ENCODE measurements at places on chromosomes 13 and 19. TPM values are rescaled to one million over a fixed set of nuclear protein-coding genes. Genes with fewer than 3 reads are reported as not detected.

RFPL4A gene
- not detected for total RNA-seq

IZUMO4 gene
- 16.0 TPM for total RNA-seq

C5AR1 gene
- 4.0 TPM for total RNA-seq

- no peaks in the 10 kb centered on the region for H3K27me3 ChIP-seq
- no peak overlapping the region for H3K4me3 ChIP-seq
- H3K4me1 ChIP-seq, result peaks cover 6% of the 10 kb centered on the region
- no peak for DNase-seq
- peaks cover 29% of the 10 kb centered on the region for H3K36me3 ChIP-seq
Measured at GRCh38 chr19:17576758-17577456, 21.5 kb downstream of the COLGALT1 start.

DNA sequence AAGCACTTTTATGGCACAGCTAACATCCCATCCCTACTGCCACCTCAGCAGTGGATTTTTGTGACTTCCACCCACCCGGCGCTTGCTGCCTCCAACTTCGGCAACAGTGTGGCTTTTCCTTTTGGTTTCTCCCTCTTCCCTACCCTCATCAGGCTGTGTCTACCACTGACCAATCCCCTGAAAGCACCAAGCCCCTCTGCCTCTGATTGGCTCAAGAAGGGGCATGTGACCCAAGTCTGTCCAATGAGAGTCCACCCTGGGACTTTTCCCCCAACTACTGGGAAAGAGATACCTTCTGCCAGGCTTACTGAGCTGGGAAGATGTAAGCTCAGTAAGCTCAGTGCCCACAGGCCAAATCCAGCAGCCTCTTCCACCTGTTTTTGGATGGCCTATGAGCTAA, 5.8 kb downstream of the SMIM7 start:
- DNase-seq, result no peak
- H3K27ac ChIP-seq, result no peak overlapping the region
- H3K27me3 ChIP-seq, result no peaks in the 10 kb centered on the region
- peaks cover 25% of the 10 kb centered on the region for H3K4me1 ChIP-seq
- peaks cover 43% of the 10 kb centered on the region for H3K36me3 ChIP-seq

DNA sequence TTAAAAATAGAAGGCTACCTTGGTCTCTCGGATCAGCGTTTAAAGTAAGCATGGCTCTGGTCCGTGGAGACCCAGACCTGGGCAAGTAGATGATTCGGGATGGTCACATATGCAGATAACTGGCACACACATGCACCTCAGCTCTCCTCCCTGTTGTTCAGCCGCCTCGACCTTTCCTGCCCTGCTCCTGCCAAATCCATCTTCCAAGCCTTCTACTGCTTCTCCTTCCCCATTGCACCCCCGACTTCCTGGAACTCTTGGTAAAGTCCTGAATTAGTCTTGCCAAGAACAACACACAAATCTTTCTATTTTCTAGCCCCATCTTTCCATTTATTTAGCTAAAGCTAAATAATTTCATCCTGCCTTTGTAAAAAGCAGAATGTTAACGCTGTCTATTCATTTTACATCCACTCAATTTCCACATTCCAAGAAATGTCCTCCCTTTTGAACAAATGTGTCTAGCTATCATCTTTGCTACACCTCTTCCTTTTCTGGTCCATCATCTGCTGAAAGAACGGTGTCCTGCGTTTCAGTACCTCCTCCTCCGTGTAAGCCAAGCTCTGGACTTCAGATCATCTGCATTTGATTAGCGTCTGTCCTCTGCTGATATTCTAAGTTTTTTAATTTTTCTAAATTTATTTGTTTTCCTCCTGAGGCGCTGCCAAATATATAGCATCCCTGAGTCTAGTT, 92.5 kb downstream of the ZIC5 start:
- H3K27me3 ChIP-seq, result peaks cover 2% of the 10 kb centered on the region
- H3K4me1 ChIP-seq, result peaks cover 5% of the 10 kb centered on the region
- H3K36me3 ChIP-seq, result no peaks in the 10 kb centered on the region
- H3K4me3 ChIP-seq, result no peak overlapping the region

GRCh38 chr13:109700176-109700575, 86.2 kb downstream of the IRS2 start:
- H3K36me3 ChIP-seq, result no peaks in the 10 kb centered on the region
- H3K27ac ChIP-seq, result no peak overlapping the region
- DNase-seq, result no peak
- H3K4me1 ChIP-seq, result peaks cover 8% of the 10 kb centered on the region
- peaks cover 36% of the 10 kb centered on the region for H3K27me3 ChIP-seq

DNA sequence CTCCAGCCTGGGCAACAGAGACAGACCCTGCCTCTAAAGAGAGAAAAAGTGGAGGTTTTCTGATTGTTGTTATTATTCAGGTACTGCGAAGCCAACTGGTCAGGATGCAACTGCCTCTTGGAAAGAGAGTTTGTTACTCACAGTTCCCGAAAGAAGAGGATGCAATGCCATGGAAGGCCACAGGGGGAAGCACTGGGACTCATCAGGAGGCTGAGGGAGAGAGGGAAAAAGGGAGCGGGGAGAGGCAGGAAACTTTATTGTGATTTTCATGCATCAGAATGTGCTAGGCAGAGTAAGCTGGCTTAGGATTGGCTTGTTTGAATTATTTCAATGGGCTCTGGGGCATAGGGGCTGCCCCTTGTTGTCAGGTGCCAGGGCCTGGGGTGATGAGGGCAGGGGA, 27.6 kb downstream of the MYO9B start:
- peaks cover 47% of the 10 kb centered on the region for H3K36me3 ChIP-seq
- peaks cover 33% of the 10 kb centered on the region for H3K4me1 ChIP-seq
- no peak overlapping the region for H3K27ac ChIP-seq
- H3K4me3 ChIP-seq, result no peak overlapping the region
- H3K27me3 ChIP-seq, result no peaks in the 10 kb centered on the region

NLRP11 gene
- total RNA-seq, result not detected

- no peaks in the 10 kb centered on the region for H3K36me3 ChIP-seq
- H3K27ac ChIP-seq, result no peak overlapping the region
Measured at GRCh38 chr13:21897161-21897560, 226.3 kb downstream of the FGF9 start.

GRCh38 chr19:47247308-47247990, 8.9 kb upstream of the CCDC9 start:
- H3K36me3 ChIP-seq, result no peaks in the 10 kb centered on the region
- H3K4me3 ChIP-seq, result no peak overlapping the region
- H3K27ac ChIP-seq, result peak overlapping the region; percentile 70
- no peaks in the 10 kb centered on the region for H3K27me3 ChIP-seq

VAV1 gene
- 108 TPM for total RNA-seq

GRCh38 chr19:30367006-30367405, 5.2 kb upstream of the ZNF536 start:
- H3K4me1 ChIP-seq, result no peaks in the 10 kb centered on the region
- DNase-seq, result no peak
- H3K27me3 ChIP-seq, result no peaks in the 10 kb centered on the region
- H3K4me3 ChIP-seq, result no peak overlapping the region
- no peak overlapping the region for H3K27ac ChIP-seq
- no peaks in the 10 kb centered on the region for H3K36me3 ChIP-seq

- H3K4me1 ChIP-seq, result peaks cover 55% of the 10 kb centered on the region
- peaks cover 35% of the 10 kb centered on the region for H3K36me3 ChIP-seq
- DNase-seq, result no peak
- H3K27me3 ChIP-seq, result no peaks in the 10 kb centered on the region
Measured at GRCh38 chr19:34182125-34182524, 9.8 kb downstream of the LSM14A start.

EID2B gene
- 7.0 TPM for total RNA-seq

GRCh38 chr13:100300708-100301107, 211.8 kb downstream of the PCCA start:
- peaks cover 1% of the 10 kb centered on the region for H3K4me1 ChIP-seq
- H3K27ac ChIP-seq, result no peak overlapping the region
- no peaks in the 10 kb centered on the region for H3K27me3 ChIP-seq
- peaks cover 2% of the 10 kb centered on the region for H3K36me3 ChIP-seq
- DNase-seq, result no peak

DNA sequence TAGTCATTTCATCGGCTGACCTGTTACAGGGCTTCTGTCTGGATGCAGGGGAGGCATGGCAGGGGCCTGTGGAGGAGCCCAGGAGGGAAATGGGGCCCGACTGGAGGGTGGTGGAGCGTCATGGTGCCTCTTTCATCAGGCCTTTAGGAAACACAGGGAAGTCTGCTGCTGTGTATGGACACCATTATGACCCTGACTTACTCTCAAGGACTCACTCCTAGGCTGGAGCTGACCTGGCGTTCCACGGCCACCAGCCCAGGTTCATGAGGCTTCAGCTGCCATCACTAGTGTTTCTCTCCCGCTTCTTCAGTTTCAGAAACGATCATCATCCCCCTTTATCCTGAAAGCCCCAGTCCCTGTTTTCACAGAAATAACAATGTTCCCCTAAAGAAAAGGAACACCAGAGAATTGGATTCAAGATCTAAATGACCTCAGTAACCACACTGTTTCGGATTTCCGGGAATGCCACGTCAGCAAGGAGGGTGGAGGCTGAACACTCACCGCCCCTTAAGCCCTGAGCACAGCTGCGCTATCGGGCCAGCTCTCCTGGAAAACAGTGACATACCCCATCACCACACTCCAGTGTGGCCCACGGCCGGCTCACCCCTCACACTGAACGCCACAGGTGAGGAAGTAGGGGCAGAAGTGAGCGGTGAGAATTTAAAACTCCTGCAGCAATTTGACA, 67.6 kb downstream of the SOX1 start:
- no peak overlapping the region for H3K4me3 ChIP-seq
- H3K36me3 ChIP-seq, result no peaks in the 10 kb centered on the region
- H3K27me3 ChIP-seq, result no peaks in the 10 kb centered on the region
- no peak overlapping the region for H3K27ac ChIP-seq
- no peaks in the 10 kb centered on the region for H3K4me1 ChIP-seq

- no peaks in the 10 kb centered on the region for H3K36me3 ChIP-seq
- no peak overlapping the region for H3K4me3 ChIP-seq
- no peak for DNase-seq
Measured at GRCh38 chr13:94129490-94129894, 350.0 kb downstream of the DCT start.

GRCh38 chr13:113770937-113771336, 11.9 kb downstream of the TMEM255B start:
- no peaks in the 10 kb centered on the region for H3K36me3 ChIP-seq
- no peak overlapping the region for H3K4me3 ChIP-seq
- no peaks in the 10 kb centered on the region for H3K27me3 ChIP-seq
- no peak for DNase-seq
- H3K27ac ChIP-seq, result no peak overlapping the region

- no peak overlapping the region for H3K4me3 ChIP-seq
- no peaks in the 10 kb centered on the region for H3K36me3 ChIP-seq
- no peak for DNase-seq
- H3K27me3 ChIP-seq, result no peaks in the 10 kb centered on the region
- peaks cover 2% of the 10 kb centered on the region for H3K4me1 ChIP-seq
Measured at GRCh38 chr19:953445-954271, 27.8 kb downstream of the ARID3A start.

SIAH3 gene
- total RNA-seq, result 0.36 TPM

DNA sequence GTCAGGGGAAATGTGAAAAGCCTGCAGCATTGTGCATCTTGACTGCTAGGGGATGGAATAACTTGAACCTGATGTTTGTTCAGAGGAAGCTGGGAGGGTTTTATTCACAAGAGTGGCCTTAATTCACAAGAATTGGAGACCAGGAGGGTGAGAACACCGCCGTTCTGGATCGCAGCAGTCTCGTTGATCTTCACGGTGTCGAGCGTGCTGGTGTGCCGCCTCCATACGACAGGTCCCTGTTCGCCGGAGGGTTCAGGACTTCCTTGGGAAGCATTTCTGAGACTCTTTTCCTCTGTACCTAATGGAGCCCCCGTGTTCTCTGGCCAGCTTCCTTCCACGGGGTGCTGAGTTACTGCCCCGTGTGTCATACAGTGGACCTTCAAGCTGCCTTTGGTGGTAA, 66.9 kb downstream of the ARHGEF7 start:
- peaks cover 81% of the 10 kb centered on the region for H3K4me1 ChIP-seq
- H3K36me3 ChIP-seq, result peaks cover 49% of the 10 kb centered on the region
- DNase-seq, result no peak
- no peak overlapping the region for H3K27ac ChIP-seq

DNA sequence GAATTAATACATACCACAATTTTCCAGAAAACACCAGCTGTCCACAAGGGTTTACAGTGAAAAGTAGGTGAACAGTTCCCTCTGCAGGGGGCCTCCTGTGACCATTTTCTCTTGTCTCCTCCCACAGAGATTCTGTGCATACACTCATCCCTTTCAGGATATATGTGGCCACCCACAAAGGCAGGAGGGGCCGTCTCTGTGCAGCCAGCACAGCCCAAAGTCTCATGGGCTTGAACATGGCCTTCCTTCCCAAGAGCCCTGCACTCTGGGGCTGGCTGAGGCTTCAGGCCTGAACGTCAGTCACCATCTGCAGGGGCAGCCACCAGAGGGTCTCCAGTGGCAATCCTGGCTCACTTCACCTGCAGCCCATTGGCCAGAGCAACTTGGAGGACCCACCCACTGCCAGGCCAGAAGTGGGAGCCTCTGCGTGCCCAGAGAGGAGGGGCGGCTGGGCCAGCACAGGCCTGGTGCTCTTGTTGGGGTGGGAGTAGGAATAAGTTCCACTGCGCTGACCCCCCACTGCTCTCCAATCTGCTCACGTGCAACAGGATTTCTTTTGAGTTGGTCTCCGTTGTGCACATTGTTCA, 25.1 kb downstream of the TMEM161A start:
- H3K27me3 ChIP-seq, result no peaks in the 10 kb centered on the region
- no peaks in the 10 kb centered on the region for H3K36me3 ChIP-seq
- no peak overlapping the region for H3K27ac ChIP-seq
- no peak for DNase-seq
- no peak overlapping the region for H3K4me3 ChIP-seq
- H3K4me1 ChIP-seq, result peaks cover 5% of the 10 kb centered on the region

DNA sequence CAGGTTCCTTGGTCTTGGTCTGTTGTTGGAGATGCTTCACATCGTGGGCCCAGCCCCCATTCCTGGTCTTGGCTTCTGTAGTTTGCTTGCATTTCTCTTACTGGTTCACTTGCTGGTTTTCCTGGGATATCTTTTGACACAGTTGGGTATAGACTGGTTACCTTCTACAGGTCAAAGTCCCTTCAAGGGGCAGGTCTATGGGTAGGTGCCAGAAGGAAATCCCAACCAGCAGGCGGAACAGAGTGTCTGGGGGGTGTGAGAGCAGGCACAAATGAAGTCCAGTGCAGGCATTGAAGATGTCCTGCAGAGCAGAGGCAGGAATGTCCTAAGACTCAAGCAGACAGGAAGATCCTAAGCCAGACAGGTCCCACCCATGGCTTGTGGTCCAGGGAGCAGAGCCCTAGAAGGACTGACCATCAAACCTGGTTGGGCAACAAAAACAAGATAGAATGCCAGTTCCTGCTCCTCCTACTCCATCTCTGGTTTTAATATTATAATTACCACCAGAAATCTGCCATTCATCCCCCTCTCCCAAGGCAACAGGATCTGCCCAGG, 17.7 kb upstream of the WASF3 start:
- H3K27me3 ChIP-seq, result peaks cover 3% of the 10 kb centered on the region
- H3K36me3 ChIP-seq, result no peaks in the 10 kb centered on the region
- no peak overlapping the region for H3K4me3 ChIP-seq
- no peaks in the 10 kb centered on the region for H3K4me1 ChIP-seq

DNA sequence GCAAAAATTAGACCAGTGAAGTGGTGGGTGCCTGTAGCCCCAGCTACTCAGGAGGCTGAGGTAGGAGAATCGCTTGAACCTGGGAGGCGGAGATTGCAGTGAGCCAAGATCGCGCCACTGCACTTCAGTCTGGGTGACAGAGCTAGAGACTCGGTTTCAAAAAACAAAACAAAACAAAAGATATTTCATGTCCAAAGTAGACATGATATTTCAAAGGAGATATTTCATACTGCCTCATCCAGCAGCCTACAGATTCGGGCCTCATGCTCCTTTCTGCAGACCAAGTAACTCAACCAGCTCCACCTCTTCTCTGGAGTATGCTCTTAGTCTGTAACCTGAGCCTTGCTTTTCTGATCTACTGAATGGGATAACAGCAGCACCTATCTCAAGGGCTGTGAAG, 15.0 kb downstream of the ZC3H4 start:
- DNase-seq, result no peak
- H3K4me3 ChIP-seq, result no peak overlapping the region
- H3K36me3 ChIP-seq, result peaks cover 22% of the 10 kb centered on the region
- H3K27me3 ChIP-seq, result no peaks in the 10 kb centered on the region
- H3K4me1 ChIP-seq, result peaks cover 54% of the 10 kb centered on the region
- H3K27ac ChIP-seq, result peak overlapping the region; percentile 48

Measured in activated naive CD8-positive, alpha-beta T cell treated with anti-CD3 and anti-CD28 coated beads, Interleukin-2, amount 10 ng/mL, durations not matched to agents 7 days and 5 days (primary cell).